ENCODE measurements at places on chromosomes 2 and 18.
A peak's percentile ranks its signal among the peaks of the same experiment; 100 is the strongest.

DNA sequence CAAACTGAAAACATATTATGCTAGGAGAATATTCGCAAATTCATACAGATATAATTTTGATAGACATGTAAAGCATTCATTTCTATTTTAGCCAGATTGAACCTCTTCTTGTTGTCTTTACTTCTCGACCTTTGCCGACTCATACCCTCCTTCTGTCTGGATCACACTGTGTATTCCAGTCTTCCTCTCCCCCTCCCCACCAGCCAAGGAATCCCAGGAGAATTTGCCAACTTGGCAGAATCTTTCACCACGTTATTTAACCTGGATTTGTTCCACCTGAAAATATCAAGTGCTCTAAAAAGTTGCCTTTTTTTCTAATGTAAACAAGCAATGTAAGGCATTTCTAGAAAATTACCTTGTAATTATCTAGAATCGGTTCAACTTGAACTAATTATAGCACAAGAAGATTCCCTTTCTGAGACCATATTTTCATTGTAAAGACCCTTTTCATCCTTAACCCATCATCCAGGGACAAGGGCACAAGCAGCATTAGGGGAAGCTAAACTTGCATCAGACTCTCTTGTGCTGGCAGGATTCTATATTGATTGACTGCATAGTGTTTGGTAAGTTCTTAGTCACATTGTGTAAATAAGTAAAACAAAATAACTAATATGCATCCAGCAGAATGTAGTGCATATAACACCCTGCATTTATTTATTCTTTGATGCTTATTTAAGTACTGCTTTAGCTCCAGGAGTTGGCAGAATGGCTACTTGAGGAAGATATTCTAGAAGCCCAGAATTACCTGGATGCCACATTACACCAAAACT lies 1328.7 kb upstream of the NXPH2 start:
- H3K36me3 ChIP-seq: no peaks in the 10 kb centered on the region
- no peaks in the 10 kb centered on the region for H3K27me3 ChIP-seq
- no peak overlapping the region for H3K27ac ChIP-seq
- H3K4me1 ChIP-seq: no peaks in the 10 kb centered on the region

- H3K4me3 ChIP-seq: no peak overlapping the region
- no peaks in the 10 kb centered on the region for H3K27me3 ChIP-seq
- H3K27ac ChIP-seq: no peak overlapping the region
- no peaks in the 10 kb centered on the region for H3K4me1 ChIP-seq
Measured at GRCh38 chr2:106523976-106524665, 37.0 kb downstream of the CD8B2 start.

GRCh38 chr2:214992911-214993310 lies 145.5 kb downstream of the ABCA12 start:
- no peaks in the 10 kb centered on the region for H3K4me1 ChIP-seq
- no peaks in the 10 kb centered on the region for H3K27me3 ChIP-seq
- no peak for DNase-seq
- no peaks in the 10 kb centered on the region for H3K36me3 ChIP-seq
- no peak overlapping the region for H3K27ac ChIP-seq

DNA sequence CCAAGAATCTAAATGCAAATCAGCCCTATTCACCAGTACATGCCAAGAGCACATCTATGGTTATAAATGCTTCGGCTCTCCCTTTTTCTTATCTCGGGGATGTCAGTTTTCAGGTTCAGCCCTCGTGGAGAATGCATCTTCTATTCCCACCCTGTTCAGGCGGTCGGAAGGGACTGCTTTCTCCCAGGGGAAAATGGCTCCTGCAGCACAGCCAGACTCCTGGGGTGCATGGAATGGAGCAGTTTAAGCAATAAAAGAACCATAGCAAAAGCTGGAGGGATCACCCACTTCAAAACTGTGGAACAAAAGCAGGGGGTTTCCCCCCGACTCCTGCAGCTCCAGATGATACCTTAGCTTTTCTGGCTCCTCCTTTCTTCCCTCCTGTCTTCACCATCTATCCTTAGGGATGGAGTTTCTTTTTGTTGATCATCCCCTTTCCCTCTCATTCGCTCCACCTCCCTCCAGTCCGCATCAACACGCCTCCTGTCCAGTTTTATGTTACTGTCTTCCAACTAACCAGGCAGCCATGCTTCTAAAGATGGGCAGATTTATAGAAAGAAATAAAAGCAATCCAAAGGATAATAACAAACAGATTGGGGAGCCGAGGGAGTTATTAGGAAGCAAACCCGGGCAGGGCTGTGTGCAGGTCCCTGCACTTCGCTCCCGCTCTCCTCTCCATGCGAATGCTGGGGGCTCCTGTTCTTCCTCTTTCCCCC lies 356.2 kb upstream of the SMIM21 start:
- DNase-seq: no peak
- no peaks in the 10 kb centered on the region for H3K27me3 ChIP-seq
- no peak overlapping the region for H3K4me3 ChIP-seq

- no peak overlapping the region for H3K4me3 ChIP-seq
- no peaks in the 10 kb centered on the region for H3K4me1 ChIP-seq
- H3K36me3 ChIP-seq: no peaks in the 10 kb centered on the region
- H3K27ac ChIP-seq: no peak overlapping the region
Measured at GRCh38 chr2:234102112-234102511, 51.6 kb downstream of the SPP2 start.

DNA sequence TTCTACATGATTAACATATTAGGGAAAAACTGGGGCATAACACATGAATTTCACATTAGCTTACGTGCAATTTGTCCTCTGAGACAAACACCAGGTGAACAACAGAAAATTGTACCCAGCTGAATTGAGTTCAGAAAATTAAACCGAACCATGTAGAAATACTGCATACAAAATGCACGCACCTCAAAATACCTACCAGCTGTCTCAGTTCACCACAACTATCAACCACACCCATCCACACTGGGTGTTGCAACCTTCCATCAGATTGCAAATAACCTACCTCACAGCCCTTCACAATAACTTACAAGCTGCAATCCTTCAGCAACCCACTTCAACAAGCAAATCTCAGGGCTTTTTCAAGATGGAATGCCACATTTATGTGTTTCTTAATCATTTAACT lies 55.9 kb downstream of the UNC50 start:
- H3K4me1 ChIP-seq: no peaks in the 10 kb centered on the region
- DNase-seq: no peak
- H3K4me3 ChIP-seq: no peak overlapping the region
- H3K36me3 ChIP-seq: no peaks in the 10 kb centered on the region
- no peak overlapping the region for H3K27ac ChIP-seq
- H3K27me3 ChIP-seq: no peaks in the 10 kb centered on the region

GRCh38 chr2:24083567-24084385 lies 858 bp downstream of the TP53I3 start:
- H3K27me3 ChIP-seq: no peaks in the 10 kb centered on the region
- DNase-seq: peak; percentile 91
- H3K27ac ChIP-seq: peak overlapping the region; percentile 96
- H3K4me1 ChIP-seq: peaks cover 12% of the 10 kb centered on the region
- no peaks in the 10 kb centered on the region for H3K36me3 ChIP-seq

DNA sequence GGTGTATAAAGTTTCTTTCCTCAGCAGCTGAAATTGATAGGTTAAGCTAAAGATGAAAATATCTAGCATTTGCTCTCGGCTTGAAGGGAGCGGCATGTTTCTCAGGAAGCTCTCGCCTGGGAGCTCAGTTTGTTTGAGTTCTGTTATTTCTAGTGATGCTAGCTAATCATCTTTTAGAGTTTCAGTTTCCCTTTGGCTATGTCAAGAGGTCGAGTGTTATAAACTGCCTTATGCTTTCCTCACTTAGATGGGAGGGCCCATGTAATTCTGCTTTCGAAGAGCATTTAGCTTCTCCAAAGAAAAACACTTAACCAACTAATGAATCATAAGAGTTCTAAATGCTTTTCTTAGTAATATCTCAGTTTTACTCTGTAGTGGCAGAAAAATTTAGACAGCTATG lies 33.6 kb downstream of the PLCL1 start:
- DNase-seq: no peak
- no peak overlapping the region for H3K27ac ChIP-seq

DNA sequence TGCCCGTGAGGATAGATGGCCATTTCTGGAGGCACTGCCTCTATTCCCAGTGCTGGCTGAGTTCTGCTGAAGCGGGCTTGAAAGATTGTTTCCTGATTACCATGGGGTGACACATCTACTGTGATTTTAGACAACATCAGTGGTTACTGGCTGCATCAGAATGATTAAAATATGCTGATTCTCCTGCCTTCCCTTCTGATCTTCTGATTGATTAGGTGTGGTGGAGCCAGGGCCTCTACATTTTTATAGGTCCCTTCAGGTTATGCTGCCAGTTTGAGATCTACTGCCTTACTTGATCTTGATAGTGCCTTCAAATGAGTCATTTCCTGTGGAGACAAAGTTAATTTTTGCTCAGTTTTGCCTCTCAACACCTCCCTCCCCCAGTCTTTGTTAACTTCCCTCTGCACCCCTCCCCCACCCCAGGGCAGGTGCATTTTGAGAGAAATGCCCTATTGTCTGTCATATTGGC lies 31.6 kb upstream of the SNORC start:
- H3K36me3 ChIP-seq: peaks cover 4% of the 10 kb centered on the region
- H3K27me3 ChIP-seq: no peaks in the 10 kb centered on the region
- no peak overlapping the region for H3K4me3 ChIP-seq
- no peak for DNase-seq
- no peak overlapping the region for H3K27ac ChIP-seq

- H3K36me3 ChIP-seq: no peaks in the 10 kb centered on the region
- H3K4me3 ChIP-seq: no peak overlapping the region
- no peak overlapping the region for H3K27ac ChIP-seq
Measured at GRCh38 chr2:11933854-11934253, 187.4 kb downstream of the LPIN1 start.

DNA sequence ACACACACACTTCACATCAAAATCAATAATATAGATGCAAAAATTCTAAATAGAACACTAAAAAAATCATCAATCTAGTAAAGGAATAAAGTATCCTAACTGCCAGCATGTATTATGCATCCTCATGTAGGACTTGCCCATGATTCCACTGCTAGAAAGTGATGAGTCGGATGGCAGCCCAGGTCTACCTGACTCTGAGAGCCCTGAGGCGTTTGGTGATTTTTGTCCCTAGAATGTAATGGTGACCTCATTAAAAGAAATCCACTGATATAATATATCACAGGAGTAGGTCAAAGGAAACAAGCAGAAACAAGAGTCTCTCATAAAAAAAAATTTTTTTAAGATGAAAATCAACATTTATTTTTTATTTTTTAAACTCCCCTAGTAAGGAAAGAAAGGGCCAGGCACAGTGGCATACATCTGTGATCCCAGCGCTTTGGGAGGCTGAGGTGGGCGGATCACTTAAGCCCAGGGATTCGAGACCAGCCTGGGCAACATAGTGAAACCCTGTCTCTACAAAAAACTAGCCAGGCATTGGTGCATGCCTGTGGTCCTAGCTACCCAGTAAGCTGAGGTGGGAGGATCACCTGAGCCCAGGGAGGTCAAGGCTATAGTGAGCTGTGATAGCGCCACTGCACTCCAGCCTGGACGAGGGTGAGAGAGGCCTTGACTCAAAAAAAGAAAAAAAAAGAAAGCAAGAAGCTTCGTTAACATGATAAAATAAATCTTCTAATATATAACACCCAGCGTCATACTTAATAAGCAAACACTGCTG lies 24.4 kb upstream of the ACTG2 start:
- no peak overlapping the region for H3K27ac ChIP-seq
- no peak overlapping the region for H3K4me3 ChIP-seq
- no peaks in the 10 kb centered on the region for H3K27me3 ChIP-seq
- no peaks in the 10 kb centered on the region for H3K36me3 ChIP-seq

DNA sequence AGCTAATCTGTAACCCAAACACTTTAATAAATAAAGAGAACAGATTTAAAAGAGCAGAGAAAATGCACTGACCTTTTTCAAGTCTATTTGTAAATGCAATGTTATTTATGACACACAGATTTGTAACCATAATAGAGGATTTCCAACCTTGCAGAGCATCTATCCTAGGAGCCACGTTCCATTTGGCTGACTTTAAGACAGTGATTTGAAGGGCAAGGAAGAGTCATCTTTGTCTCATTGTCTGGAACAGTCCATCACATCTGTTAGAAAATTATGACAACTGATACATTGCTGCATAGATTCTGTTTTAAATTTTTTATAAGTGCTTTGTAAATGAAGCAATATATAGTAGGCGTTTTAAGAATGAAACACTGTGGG lies 90.8 kb upstream of the L3MBTL4 start:
- no peak overlapping the region for H3K27ac ChIP-seq
- H3K4me1 ChIP-seq: no peaks in the 10 kb centered on the region
- no peak overlapping the region for H3K4me3 ChIP-seq
- no peaks in the 10 kb centered on the region for H3K27me3 ChIP-seq
- DNase-seq: no peak

- DNase-seq: no peak
- H3K4me3 ChIP-seq: no peak overlapping the region
- no peaks in the 10 kb centered on the region for H3K36me3 ChIP-seq
- no peak overlapping the region for H3K27ac ChIP-seq
Measured at GRCh38 chr2:119702203-119702917, 23.4 kb downstream of the TMEM177 start.

DNA sequence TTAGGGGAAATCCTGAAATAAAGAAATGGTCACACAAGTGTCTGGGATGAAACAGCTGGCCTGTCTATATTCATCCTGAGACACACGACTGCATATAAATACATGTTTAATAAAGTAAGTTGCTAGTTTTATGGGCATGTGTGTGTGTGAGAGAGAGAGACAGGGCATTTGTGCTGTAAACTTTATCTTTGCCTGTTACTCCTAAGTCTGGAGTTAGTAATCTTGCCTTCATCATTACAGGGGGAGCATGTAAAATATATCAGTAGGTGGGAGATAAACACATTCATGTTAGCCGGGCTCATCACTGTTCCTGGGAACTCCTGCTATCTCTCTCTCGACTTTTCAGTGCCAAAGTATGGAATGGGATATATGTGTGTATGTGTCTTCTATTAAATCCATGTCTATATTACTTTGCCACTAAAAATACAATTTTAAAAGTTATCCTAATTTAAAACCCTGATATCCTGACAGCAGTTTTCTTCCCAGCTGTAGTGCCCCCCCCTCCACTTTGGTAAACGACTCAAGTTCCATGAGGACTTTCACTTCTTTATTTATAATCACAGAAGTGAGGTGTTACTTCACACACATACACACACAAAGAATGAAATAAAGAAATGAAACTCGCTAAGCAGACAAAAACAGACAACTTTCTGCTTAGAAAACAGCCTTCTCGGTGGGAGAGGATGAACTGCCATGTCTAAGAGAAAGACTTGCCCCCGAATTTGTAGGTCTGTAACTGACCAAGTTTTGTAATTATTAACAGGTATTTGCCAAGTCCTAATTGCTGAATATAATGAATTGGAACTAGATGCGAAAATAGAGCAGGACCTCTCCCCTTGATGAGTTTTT lies 947 bp downstream of the ZEB2 start:
- no peaks in the 10 kb centered on the region for H3K36me3 ChIP-seq
- no peak overlapping the region for H3K27ac ChIP-seq
- peak overlapping the region; percentile 75 for H3K4me3 ChIP-seq
- no peaks in the 10 kb centered on the region for H3K27me3 ChIP-seq
- peaks cover 36% of the 10 kb centered on the region for H3K4me1 ChIP-seq

DNA sequence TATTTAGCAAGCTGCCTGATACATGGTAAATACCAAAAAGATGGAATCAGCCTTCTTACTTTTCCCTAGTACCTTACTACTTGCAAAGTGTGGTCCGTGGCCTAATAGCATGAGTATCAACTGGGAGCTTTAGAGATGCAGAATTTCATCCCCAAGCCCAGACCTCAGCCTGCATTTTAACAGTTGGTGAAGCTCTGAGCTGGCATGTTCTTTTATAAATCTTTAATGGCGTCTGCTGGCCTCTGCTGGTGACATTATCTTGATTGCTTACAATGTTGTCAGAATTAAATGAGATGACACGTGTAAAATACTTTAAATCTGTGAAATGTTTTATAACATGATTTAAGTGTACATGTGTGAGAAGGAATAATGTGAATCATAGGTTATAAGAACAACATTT lies 115.1 kb upstream of the NOSTRIN start:
- peak; percentile 21 for DNase-seq
- peaks cover 18% of the 10 kb centered on the region for H3K4me1 ChIP-seq
- no peaks in the 10 kb centered on the region for H3K36me3 ChIP-seq
